Uterine smooth muscle cell (primary cell): ENCODE measurements at places on chromosomes 1 and 21. TPM values are rescaled to one million over a fixed set of nuclear protein-coding genes. Genes with fewer than 3 reads are reported as not detected.

Gene AMPD1
- not detected in 2 replicates for total RNA-seq

Gene KCNA2
- not detected in 2 replicates for total RNA-seq

Gene C21orf58
- 4.5 and 11.5 TPM in 2 replicates for total RNA-seq

Gene TENT5C
- total RNA-seq, result 1.5 and 2.5 TPM in 2 replicates

Gene C1orf94
- total RNA-seq, result under 0.01 and 0.12 TPM in 2 replicates

Gene C1orf50
- 4.8 and 8.2 TPM in 2 replicates for total RNA-seq

Gene LCE2B
- total RNA-seq, result not detected in 2 replicates

Gene RIMKLA
- under 0.01 and 0.12 TPM in 2 replicates for total RNA-seq

Gene NBPF20
- 4.2 and 6.1 TPM in 2 replicates for total RNA-seq

Gene ACBD3
- 102 and 110 TPM in 2 replicates for total RNA-seq
